ENCODE measurements at places on chromosomes 16 and 17. TPM values are rescaled to one million over a fixed set of nuclear protein-coding genes. Genes with fewer than 3 reads are reported as not detected.
A peak's percentile ranks its signal among the peaks of the same experiment; 100 is the strongest.

KRT36 gene
- total RNA-seq, result not detected

DNA sequence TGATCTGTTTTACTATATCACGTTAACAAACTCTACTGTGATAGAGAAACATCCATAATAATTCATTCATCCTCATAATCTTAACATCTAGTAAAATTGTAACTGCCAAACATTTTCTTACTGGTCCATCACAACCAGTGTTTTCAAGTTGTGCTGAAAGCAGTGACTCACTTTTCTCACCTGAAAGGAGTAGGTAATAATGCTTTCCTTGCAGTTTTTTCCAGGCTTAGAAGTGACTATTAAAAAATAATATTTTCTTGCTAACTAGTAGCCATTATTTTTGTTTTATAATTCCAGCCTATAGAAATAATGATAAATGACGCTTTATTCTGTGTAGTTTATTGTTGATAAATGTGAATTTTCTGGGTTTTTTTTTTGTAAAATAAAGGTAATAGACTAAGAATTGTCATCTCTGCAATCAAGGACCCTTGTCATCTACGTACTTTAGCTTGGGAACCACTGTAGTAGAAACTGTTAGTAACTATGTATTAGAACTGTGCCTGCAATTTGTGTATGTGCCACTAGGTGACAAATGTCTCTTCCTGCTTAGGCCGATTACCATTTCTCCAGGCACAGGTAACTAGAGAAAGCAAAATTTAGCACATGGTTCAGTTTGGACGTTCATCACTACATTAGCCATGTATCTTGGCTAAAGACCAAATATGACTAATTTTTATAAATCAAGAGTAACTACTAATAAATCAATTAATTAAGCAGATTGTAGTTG, 409.4 kb upstream of the ERCC4 start:
- no peak for DNase-seq

DNA sequence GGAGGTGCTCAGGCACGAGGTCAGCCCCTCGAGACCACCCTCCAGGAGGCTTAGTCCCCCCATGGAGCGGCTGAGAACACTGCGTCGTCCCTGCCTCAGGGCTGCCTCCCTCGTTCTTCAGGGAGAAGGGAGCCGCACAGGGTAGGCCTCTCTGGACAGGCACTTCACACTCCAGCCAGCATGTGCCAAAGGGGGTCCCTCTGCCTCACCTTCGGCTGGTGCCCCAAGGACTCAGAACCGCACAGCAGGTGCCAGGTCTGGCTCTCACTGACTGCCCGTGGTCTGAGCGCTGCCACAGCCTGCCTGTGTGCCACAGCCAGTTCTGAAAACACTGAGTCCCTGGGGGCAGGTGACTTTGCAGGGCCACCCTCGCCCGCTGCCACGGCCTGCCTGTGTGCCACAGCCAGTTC, 7.1 kb downstream of the P2RX5 start:
- DNase-seq, result peak; percentile 56

AANAT gene
- 0.94 TPM for total RNA-seq

DNA sequence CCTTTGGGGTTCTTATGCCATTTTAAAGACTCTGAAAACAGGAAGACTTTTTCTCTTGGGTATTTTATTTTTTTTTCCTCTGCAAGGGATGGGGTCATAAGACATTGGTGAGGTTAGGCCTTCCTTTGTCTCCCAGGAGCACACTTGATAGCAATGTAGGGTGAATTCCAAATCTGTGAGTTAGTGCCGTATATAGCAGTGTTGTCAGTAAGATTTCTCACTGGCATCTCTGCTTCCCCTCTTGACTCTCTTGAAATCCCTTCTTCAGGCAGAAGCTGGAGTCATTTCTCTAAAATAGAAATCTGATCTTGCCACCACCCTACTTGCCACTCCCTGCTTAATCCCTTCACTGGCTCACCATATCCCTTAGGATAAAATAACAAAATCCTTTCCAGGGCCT, 529.7 kb downstream of the WWOX start:
- no peak for DNase-seq

DNA sequence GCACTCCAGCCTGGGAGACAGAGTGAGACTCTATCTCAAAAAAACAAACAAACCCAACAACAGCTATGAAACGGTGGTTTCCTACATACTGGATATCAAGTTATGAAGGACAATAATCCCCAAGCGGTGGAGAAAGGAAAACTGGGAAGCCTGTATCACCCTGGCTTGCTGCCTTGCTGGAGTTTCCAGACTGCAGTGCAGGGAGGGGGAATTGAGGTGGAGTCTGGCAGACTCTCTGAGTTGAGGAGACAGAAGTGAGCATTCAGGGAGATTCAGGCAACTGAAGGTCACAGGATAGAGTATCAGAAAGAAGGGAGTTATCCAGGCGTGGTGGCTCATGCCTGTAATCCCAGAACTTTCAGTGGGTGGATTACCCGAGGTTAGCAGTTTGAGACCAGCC, 11.9 kb downstream of the QRICH2 start:
- DNase-seq, result no peak

DNA sequence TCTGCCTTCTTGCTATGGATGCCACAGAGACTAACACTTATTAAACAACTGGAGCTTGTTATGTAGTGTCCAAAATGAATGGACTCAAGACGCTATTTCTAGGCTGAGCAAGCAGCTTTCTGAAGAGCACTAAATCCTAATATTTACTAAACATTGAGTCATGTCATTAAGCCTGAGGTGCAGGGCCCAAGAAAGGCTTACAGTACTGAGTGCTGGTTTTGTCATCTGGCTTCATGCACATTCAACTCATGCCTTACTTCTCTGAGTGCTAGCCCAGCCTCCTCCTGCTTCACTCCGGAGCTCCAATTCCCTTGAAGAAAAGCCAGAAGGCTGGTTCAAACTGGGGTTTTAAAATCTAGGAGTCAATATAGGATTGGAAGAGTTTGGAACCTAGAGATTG, 363.3 kb upstream of the CDH5 start:
- DNase-seq, result no peak

RAB34 gene
- 18.0 TPM for total RNA-seq

GLYR1 gene
- 147 TPM for total RNA-seq

DNA sequence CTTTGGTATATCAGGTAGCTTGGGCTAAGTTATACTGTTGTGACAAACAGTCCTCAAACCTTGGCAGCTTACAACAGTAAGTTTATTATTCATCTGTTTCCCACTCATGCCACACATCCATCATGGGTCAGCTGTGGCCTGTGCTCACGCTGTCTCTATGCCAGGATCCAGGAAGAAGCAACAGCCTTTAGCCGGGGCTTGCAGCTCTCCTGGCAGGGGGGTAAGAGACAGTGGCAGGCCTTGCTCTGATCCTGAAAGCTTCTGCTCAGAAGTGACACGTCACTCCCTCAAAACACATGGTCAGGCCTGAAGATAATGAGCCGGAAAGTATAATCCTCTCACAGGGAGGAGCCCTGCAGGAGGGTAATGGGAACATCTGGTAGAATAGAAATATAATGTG, 377.6 kb downstream of the CPPED1 start:
- no peak for DNase-seq

GRCh38 chr16:70805787-70806186, 4.8 kb upstream of the VAC14 start:
- DNase-seq, result no peak

GRCh38 chr17:40915199-40915661, 22.2 kb downstream of the KRT23 start:
- DNase-seq, result no peak

- DNase-seq, result no peak
These were observed 18.8 kb downstream of the RPH3AL start for GRCh38 chr17:333626-334396.

DNA sequence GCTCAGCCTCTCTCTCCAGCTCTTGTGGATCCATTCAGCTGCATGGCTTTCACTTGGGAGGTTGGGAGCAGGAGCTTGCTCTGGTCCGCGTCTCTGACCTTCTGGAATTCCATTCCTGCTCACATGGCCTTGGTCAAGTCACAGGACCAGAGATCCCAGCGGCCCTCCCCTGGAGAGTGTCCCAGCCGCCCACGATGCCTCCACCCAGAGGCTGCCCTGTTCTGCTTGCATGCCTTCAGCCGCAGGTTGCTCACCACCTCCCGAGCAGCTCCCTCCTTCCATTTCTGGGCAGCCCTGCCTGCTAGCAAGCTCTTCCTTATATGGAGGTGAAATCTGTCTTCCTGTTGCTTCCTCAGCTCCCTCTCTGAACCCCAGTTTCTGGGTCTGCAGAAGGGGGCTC, 32.6 kb downstream of the RAI1 start:
- DNase-seq, result no peak

CLEC18B gene
- total RNA-seq, result 1.6 TPM

GPRC5C gene
- total RNA-seq, result 0.53 TPM

DNA sequence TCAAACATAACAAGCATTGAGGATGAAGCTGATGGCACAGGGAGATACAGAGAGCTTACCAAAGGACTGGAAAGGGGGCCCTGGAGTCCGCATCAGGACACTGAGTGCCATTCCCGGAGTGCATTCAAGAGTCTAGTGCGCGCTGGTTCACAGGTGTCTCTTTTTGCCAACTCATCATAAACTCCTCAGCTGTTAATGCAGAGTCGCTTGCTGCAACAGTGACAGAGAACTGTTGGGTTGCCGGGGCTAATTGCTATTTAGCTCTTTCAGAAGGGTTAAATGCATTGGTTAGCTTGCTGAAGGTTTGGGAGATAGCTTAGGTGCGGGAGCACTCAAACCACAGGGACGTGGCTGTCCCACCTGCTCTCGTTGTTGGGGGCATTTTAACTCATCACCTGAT, 1091.6 kb upstream of the EEF2KMT start:
- no peak for DNase-seq

- DNase-seq, result no peak
These were observed 214.3 kb upstream of the TBX2 start for GRCh38 chr17:61185385-61185784.

ASPHD1 gene
- total RNA-seq, result not detected

GRCh38 chr16:55439101-55439690, 39.8 kb upstream of the MMP2 start:
- DNase-seq, result no peak

FXR2 gene
- total RNA-seq, result 45.8 TPM

DNA sequence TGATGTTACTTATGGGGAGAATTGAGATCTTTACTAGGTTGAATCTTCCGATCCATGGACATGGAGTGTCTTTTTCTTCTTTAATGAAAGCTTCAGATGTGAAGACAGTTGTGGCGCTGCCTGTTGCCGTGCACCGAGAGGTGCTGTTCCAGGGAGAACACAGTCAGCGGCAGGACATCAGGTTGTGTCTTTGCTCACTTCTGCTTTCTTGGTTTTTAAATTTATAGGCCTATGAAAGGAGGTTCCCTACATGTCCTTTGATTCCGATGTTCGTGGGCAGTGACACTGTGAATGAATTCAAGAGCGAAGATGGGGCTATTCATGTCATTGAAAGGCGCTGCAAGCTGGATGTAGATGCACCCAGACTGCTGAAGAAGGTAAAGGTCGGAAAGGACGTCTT, 49.8 kb downstream of the SEC14L1 start:
- DNase-seq, result no peak

RND2 gene
- 1.2 TPM for total RNA-seq

TBC1D3G gene
- total RNA-seq, result not detected

GRCh38 chr17:64443086-64443760, 5.7 kb upstream of the MILR1 start:
- no peak for DNase-seq

GRCh38 chr17:71395901-71396300, 724.9 kb upstream of the SOX9 start:
- DNase-seq, result no peak

GRCh38 chr16:74740795-74741304, 33.8 kb downstream of the FA2H start:
- DNase-seq, result no peak

GRCh38 chr16:67386861-67387455, 6.3 kb downstream of the TPPP3 start:
- no peak for DNase-seq

DNA sequence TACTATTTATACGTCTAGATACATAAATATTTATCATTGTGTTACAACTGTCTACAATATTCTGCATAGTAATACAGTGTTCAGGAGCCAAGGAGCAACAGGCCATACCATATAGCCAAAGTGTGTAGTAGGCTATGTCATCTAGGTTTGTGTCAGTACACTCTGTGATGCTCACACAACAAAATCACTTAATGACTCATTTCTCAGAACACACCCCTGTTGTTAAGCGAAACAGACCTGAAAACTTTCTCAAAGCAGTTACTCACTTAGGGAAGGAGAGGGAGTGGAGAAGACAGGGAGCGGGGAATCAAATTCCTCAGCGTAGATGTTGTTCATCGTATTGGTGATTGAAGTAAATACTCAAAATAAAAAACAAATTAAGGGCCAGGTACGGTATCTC, 269.5 kb downstream of the STX8 start:
- no peak for DNase-seq

Measured in B cell (primary cell).